ENCODE measurements at places on chromosomes 2 and 18. TPM values are rescaled to one million over a fixed set of nuclear protein-coding genes. Genes with fewer than 3 reads are reported as not detected.

DSG2 gene
- 73.2 TPM for total RNA-seq

GKN2 gene
- total RNA-seq, result not detected

LRP1B gene
- under 0.01 TPM for total RNA-seq

TMEM169 gene
- total RNA-seq, result under 0.01 TPM

DSG1 gene
- total RNA-seq, result 0.38 TPM

FZD7 gene
- total RNA-seq, result 6.5 TPM

CPLX4 gene
- total RNA-seq, result not detected

CTNNA2 gene
- not detected for total RNA-seq

STARD6 gene
- total RNA-seq, result not detected

CRYGA gene
- total RNA-seq, result not detected

MAT2A gene
- 72.9 TPM for total RNA-seq
